Naive thymus-derived CD8-positive, alpha-beta T cell (primary cell): ENCODE measurements at places on chromosomes 7 and 10. TPM values are rescaled to one million over a fixed set of nuclear protein-coding genes. Genes with fewer than 3 reads are reported as not detected.

PLAU gene
- total RNA-seq: 0.26 TPM

TRIM56 gene
- total RNA-seq: 67.4 TPM

AGMO gene
- not detected for total RNA-seq

FGFR2 gene
- not detected for total RNA-seq

MYL10 gene
- total RNA-seq: not detected

NANOS1 gene
- total RNA-seq: 0.60 TPM

TUBAL3 gene
- not detected for total RNA-seq

DKK1 gene
- not detected for total RNA-seq

C10orf62 gene
- not detected for total RNA-seq

PNLIPRP3 gene
- total RNA-seq: not detected

- no peak for DNase-seq
Measured at GRCh38 chr7:66630531-66630930, 1.9 kb downstream of the KCTD7 start.

- no peak for DNase-seq
Measured at GRCh38 chr7:1981201-1981877, 251.4 kb downstream of the MAD1L1 start.

- no peak for DNase-seq
Measured at GRCh38 chr10:28592953-28593352, 60.0 kb downstream of the WAC start.

- no peak for DNase-seq
Measured at GRCh38 chr7:154640266-154640865, 362.6 kb downstream of the PAXIP1 start.

DNA sequence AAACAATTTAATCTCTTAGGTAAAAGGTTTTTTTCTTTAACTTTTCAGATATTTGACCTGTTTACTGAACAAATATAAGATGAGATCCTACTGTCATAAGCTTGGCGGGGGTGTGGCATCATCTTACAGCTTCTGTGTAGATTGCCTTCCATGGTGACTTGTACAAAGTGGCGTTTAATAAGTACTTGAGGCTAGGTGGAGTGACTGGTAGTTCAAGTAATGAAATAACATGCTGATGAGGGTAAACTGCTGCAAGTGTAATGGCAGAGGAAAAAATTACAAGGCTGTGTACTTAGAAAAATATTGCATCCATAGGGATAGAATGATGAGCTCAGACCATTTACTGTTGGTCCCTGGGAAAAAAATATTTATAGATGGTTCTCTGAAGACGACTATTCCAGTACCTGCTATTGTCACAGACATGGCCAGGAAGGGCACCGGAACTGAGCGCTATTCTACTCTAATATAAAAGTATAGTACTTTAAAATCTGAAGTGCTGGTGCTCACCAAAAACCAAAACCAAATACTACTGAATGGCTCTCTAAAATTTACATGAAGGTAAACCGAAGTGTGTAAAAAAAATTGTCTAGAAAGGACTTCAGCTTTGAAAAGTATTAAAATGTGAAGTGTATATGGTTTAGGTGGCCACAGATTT, 42.4 kb downstream of the DNAH11 start:
- DNase-seq: no peak

- no peak for DNase-seq
Measured at GRCh38 chr10:4450169-4450568, 375.8 kb upstream of the AKR1E2 start.

- no peak for DNase-seq
Measured at GRCh38 chr10:114996542-114996941, 58.5 kb downstream of the TRUB1 start.

GRCh38 chr7:120867932-120868331, 10.0 kb upstream of the TSPAN12 start:
- no peak for DNase-seq

GRCh38 chr7:7757576-7757975, 39.2 kb upstream of the RPA3 start:
- DNase-seq: no peak

DNA sequence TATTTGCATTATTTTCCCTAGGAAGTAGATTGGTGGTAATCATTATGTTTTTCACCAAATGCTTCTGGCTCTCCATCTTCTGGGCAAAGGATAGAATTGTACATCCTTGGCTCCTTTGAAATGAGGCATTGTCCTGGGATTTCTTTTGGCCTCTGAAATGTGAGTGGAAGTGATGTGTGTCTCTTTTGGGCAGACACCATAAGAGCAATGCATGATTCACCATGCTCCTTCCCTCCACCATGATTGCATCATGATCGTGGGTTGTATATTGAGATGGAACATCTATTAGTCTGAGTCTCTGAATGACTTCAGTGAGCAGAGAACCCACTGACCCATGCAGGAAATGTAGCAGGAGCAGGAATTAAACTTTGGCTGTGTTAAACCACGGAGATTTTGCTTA, 49.2 kb downstream of the ADRA2A start:
- DNase-seq: no peak

DNA sequence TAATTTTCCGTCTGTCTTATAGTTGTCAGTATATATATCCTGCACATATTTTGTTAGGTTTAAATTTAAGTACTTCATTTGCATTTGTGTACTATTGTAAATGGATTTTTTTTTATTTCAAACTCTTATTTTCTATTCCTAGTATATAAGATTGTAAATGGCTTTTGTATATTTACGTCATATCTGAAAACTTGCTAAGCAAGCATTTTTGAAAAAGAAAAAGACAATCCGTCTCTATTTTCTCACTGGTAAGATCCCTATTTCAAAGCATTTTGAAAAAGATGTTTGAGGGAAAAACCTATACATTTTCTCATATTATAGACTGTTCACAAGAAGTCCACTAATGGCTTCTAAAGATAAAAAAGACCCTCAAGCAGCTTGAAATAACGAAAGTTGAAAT, 1.2 kb upstream of the LYZL1 start:
- no peak for DNase-seq

DNA sequence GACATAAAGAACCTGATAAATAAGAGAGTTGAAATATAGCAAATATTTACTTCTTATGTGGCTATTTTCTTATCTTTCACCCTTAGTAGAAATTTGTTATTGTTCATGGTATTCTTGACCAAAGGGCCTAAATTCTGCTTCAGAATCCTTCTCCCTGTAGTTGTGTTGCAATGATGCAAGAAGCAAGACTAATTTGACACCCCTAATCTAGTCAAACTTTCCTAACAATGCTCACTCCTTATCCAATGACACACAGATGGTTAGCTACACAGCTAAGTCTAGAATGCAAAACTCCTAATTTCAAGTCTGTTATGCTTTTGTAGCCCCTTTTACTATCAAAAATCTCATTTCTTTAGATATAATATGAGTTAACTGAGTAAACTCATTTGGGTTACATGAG, 56.1 kb downstream of the TWIST1 start:
- DNase-seq: no peak

DNA sequence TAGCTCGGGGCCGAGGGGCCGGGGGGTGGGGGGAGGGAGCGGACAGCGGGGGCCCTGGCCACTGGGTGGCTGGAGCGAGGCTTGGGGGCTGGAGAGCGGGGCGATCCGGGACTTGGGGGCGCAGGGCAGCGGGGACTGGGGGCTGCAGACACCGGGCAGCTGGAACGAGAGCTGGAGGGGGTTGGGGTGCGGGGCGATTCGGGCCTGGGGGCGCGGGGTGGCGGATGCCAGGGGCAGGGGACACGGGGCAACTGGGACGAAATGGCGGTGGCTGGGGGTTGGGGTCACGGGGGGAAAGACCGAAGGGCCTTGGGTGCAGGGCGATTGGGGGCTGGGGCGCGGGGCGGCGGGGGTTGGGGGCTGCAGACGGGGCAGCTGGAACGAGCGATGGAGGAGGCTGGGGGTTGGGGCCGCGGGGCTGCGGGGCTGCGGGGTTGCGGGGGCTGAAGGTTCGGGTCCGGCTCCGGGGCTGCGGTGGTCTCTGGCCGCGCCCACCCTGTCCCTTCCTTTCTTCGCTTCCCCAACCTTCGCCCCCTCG, 590 bp downstream of the COL26A1 start:
- DNase-seq: no peak

DNA sequence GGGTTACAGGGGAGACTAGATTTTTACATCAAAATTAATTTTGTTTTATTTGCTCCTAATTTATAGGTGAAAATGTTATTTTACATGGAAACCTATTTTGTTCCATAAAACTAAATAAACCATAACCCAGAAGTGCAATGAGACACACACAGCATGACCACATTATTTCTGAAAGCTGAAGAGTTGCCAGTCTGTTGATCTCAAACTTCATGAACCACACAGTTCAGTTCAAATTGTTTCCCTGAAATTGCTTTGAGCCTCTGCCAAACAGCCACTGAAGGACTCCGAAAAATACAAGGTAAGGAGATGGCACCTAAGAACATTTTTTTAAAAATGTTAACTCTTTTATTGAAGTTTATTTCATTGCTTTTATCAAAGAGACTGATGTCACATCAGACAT, 25.0 kb upstream of the ITGB8 start:
- DNase-seq: no peak

DNA sequence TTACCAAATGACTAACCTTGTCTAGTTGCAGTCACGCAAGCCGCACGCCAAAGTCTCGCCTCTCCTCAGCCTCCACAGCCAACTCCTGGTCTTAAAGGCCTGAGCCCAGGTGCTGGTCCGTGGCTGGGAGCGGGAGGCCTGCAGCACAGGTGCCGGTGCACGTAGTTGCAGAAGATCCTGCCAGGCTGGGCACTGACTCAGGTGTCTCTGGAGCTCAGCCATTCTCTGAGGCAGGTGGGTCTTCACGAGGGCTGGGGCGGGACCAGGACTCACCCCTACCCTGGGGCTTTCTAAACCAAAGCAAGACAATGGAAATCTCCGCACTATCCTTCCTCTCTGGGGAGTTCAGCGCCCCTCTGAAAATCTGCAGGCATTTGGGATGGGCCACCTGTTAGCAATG, 216.4 kb downstream of the MLLT10 start:
- DNase-seq: no peak

- no peak for DNase-seq
Measured at GRCh38 chr7:71987200-71987767, 424.9 kb downstream of the CALN1 start.

DNA sequence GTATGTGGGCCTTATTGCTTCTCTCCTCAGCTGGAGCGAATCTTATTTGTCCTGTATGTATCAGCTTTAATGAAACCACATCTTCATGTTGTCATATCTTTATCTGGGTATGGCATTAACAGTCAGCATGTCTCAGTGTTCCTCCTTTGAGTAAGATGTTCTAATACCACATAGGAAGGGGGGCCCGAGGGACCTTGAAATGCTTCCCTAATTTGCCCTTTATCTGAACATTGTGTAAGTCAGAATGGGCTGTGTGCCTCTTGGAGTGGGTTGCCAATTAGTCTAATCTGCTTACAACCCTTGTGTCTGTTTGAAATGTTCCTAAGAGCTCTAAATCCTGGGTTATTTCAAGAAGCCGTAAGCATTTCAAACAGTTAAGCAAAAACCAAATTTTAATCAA, 623.8 kb downstream of the SUGCT start:
- DNase-seq: no peak

- DNase-seq: no peak
Measured at GRCh38 chr7:44382459-44383265, 57.3 kb upstream of the CAMK2B start.

DNA sequence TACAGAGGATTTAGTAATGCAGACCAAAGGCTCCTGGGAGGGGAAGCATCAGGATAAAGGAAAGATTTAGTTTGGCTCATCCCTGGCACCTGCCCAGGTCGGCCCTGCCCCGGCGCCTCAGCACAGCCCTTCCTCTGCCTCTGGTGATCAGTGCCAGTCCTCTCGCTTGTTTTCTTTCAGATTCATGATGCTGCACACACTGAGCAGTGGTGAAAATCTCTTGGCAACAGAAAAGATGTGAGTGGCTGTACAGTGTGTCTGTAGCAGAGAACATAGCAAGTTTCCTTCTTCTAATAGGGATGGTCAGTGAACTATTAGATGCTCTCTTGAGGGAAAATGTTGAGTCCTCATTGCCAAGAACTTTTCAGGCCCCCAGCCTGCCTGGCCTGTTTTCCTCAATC, 994.1 kb downstream of the KCNMA1 start:
- no peak for DNase-seq

DNA sequence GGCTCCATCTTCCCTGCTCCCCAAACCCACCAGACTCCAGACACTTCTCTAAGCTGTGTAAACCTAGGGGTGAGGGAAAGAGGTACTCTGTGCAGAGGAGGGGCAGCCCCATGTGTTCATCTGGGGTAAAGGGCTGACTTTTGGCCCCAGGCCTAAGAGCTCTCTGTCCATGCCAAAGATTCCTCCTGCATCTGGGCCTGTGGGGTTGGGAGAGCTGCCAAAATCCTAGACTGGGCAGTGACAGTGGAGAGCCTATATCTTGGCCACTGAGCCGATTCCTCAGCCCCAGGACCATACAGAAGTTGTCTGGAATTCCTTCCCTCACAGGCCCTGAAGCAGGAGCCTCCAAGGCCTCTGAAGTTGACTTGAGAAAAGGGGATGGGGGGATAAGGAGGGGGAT, 25.3 kb upstream of the LEP start:
- no peak for DNase-seq

DNA sequence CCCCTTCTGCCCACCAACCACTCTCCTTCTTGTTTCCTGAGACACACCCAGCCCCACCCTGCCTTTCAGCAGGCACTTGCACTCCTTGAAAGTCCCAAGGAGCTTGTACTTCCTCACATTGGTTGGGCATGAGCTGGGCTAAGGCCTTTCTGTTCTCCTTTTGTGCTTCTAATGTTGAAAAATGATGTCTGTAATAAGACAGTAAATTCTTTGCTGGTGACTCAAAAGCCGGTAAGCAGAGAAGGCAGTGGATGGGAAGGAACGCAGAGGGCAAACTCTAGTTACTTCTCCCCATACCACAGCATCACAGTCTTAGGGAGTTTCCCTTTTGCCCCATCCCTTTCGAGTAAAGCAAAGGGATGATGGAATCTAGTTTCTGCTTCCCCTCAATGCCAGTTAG, 185.6 kb downstream of the PLXNA4 start:
- DNase-seq: no peak

GRCh38 chr7:23333671-23334246, 34.6 kb downstream of the MALSU1 start:
- DNase-seq: no peak

DNA sequence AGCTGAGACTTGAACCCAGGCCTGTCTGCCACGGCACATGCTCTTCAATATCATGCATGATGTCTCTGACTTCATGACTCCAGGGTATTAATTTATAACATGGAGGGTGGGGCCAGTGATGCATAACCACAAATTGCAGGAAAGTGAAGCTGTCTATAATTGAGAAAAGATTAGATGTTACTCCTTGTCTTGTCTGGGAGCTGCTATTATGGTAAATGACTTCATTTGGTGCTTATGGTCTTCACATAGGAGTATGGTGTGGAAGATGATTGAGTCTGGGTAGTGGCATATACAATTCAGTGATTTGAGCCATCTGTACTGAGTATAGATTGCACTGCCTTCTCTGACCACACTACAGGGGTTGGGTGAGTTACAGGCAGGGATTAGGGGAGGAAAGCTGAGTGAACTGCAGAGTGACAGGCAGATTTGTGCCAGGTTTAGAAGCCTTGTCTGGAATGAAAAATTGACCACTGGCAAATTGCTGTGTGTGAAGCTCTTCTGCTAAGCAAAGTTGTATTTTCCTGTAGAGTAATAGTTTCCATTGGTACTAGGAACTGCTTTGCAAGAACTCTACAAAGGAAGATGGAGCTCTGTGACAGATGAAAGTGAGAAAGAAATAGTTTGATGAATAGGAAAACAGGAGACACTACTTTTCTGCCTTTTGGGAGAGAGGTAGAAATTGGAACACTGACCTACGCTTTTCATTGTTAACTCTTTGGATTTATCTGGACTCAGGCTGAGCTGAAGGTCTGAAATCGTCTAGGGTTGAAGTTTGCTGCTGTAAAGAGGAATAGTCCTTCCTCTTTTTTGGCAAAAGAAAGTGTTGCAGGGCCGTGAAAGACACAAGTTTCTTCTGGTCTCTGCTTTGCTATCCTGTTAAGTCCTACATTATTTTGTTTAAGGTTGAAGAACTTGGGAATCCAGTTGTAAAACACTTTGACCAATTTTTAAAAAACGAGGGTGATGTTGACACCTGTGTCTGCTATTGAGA, 2.7 kb downstream of the SND1 start:
- no peak for DNase-seq
